ENCODE measurements at places on chromosomes 3 and 15.

- DNase-seq, result no peak
Observed at GRCh38 chr15:66252685-66253417, 699 bp downstream of the MEGF11 start.

GRCh38 chr3:171213907-171214306, 187.4 kb upstream of the SLC2A2 start:
- DNase-seq, result no peak

DNA sequence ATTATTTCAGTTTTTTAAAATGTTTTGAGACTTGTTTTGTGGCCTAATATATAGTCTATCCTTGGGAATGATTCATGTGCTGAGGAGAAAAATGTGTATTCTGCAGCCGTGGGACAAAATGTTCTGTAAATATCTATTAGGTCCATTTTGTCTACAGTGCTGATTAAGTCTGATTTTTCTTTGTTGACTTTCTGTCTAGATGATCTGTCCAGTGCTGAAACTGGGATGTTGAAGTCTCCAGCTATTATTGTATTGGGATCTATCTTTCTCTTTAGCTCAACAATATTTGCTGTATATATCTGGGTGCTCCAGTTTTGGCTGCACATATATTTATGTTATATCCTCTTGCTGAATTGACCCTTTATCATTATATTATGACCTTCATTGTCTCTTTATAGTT, 85.2 kb downstream of the UBE2E2 start:
- no peak for DNase-seq

- DNase-seq, result no peak
Observed at GRCh38 chr15:35043373-35044095, 41.6 kb downstream of the NANOGP8 start.

GRCh38 chr15:85691350-85692240, 103.1 kb downstream of the KLHL25 start:
- no peak for DNase-seq

DNA sequence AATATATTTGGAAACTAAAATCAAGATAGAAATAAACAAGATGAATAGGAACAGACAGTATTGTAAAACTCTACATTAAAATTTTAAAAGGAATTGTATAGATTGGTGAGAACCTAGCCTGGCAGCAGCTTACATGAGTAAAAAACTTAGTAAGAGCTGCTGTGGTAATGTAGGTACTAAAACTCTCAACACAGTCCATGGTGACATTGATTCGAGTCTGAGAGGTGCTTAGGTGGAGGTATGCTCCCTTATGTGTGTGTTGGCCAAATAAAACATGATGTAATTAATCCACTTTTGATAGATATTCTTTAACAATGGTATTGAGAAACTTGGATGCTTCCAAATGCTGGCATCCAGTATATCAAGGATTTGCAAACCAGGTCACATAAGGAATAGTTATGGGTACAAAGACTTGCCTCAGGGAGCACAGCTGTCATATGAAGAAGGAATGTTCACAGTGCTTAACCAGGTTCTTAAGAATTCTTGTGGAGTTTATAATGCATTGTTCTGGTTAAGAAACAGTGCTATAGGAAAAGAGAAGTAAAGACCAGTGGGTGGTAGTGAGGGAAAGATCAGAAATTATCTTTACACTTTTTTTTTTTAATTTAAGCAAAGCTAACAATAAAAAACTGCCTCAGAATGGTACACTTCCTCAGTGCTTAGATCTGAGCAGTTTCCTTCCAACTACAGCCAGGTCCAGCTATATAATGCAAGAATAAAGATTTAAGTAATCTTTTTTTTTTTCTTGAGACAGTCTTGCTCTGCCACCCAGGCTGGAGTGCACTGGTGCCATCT, 24.6 kb upstream of the IL20RB start:
- no peak for DNase-seq

- DNase-seq, result no peak
Observed at GRCh38 chr15:81809543-81809942, 236.3 kb downstream of the MEX3B start.

GRCh38 chr15:96542130-96542770, 211.8 kb downstream of the NR2F2 start:
- no peak for DNase-seq

- no peak for DNase-seq
Observed at GRCh38 chr3:138673641-138674530, 65.3 kb downstream of the FAIM start.

DNA sequence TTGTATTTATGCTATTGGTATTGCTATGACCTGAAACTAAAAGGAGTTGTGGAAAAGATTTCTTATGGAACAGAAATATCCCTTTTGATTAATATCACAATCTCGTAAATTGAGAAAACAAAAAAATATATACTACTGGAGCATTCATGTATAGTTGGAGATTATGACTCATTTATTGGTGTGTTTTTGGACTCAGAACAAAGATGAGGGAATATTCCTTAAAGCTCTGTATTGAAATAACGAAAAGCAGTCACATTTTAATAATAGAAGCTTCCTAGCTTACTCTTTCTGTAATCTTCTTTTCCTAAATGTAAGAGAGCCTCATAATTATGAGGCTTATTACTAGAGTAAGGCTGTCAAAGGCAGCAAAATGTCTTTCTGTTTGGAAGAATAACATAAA, 14.3 kb downstream of the CTNNB1 start:
- DNase-seq, result no peak

- DNase-seq, result no peak
Observed at GRCh38 chr15:72838311-72838731, 54.8 kb upstream of the ADPGK start.

DNA sequence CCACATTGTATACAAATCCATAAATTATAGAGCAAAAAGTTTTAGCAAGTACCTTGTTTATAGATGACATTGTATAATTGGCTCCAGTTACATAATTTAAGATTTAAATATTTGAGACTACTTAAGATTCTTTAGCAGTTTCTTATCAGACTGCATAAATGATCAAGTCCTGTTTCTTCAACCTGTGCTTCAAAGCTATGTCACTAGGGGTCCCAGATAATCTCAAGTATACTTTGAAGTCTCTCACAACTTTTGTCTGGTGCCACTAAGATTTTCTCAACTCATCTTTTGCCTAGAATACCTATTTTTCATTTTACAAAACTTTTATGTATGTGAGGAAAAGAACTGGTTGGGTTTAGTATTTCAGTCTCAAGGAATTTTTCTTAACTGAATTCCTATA, 205.5 kb downstream of the STAG1 start:
- no peak for DNase-seq

- no peak for DNase-seq
Observed at GRCh38 chr15:69783211-69783610, 314.5 kb downstream of the TLE3 start.

GRCh38 chr15:43776101-43776717, 557 bp downstream of the ELL3 start:
- peak; percentile 77 for DNase-seq

DNA sequence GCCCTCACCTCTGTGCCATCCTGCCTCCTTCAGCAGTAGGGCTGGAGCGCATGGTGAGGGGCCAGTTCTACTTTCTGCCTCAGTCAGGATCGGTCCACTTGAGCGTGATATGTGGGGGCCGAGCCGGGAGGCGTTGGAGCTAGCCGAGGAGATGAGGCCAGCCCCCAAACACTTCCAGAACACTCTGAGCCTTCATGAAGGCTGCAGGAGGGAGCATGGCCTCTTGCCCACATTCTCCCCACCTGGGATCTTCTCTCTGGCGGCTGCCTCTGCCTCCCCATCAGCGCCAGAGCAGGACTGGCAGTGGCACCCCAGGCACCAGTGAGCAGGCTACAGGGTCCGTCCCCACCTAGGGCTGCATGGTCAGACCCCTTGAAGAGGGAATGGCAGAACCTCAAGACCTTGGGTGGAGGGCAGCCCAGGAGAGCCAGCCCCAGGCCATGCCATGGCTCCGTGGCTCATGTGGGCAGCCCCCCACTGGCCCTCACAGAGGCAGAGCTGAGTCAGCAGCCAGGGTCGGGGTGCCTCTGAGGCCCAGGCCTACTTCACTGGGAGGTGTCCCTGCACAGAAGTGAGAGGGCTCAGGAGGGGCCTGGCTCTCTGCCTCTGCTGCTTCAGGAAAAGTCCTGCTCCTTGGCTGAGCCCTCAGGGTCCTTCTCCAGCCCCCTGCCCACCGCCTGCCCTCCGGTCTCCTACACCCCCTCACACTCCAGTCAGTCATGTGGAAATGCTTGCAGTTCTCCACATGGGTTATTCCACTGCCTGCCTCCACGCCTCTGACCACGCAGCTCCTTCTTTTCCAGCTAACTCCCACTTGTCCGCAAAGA, 28.1 kb upstream of the CYP11A1 start:
- no peak for DNase-seq

DNA sequence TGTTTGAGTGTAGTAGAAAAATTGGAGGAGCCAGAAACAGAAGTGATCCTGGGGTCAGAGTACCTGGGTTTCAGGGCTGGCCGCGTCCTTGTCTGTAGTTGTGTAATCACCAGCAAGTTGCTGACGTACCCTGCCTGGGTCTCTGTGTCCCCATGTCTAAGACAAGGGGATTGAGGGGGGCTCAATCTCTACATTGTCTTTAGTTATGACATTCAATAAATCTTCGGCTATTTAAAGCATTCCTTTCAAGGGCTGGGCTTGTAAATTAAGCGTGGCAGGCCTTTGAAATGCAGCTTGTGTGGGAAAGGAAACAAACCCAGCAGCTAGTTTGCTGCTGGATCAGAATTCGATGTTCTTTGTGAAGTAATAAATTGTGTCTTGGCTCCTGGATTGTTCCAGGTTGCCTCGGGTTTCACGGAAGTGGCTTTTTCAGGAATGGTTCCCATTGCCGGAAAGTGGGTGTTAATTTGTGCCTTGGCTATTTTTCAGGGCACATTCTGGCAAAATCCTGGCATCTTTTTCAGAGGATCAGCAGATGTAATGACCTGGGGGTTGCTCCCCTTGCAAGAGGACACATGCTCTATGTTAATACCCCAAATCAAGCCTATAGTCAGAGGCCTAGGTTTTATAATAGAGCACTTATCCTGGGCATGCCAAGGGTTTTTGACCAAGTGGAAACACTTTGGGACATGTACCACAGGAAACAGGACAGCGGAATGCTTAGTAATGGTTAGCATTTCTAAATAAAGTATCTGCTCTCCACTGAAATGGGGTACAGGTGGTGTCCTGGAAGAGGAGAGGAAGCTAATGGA, 294.8 kb upstream of the NR2E3 start:
- DNase-seq, result no peak

GRCh38 chr3:123586131-123586530, 1.3 kb upstream of the HACD2 start:
- no peak for DNase-seq

DNA sequence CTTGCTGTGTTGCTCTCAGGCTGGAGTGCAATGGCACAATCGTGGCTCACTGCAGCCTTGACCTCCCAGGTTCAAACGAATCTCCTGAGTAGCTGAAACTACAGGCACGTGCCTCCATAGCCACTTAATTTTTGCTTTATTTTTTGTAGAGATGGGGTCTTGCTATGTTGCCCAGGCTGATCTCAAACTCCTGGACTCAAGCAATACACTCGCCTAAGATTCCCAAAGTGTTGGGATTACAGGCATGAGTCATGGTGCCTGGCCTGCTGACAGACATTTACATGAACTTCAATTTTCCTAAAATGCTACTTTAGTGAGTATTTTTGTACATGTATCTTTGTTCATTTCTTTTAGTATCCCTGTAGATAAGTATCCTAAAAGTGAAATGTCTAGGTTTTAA, 132.3 kb downstream of the SUCLG2 start:
- no peak for DNase-seq

- DNase-seq, result no peak
Observed at GRCh38 chr3:4517643-4518311, 24.6 kb downstream of the ITPR1 start.

DNA sequence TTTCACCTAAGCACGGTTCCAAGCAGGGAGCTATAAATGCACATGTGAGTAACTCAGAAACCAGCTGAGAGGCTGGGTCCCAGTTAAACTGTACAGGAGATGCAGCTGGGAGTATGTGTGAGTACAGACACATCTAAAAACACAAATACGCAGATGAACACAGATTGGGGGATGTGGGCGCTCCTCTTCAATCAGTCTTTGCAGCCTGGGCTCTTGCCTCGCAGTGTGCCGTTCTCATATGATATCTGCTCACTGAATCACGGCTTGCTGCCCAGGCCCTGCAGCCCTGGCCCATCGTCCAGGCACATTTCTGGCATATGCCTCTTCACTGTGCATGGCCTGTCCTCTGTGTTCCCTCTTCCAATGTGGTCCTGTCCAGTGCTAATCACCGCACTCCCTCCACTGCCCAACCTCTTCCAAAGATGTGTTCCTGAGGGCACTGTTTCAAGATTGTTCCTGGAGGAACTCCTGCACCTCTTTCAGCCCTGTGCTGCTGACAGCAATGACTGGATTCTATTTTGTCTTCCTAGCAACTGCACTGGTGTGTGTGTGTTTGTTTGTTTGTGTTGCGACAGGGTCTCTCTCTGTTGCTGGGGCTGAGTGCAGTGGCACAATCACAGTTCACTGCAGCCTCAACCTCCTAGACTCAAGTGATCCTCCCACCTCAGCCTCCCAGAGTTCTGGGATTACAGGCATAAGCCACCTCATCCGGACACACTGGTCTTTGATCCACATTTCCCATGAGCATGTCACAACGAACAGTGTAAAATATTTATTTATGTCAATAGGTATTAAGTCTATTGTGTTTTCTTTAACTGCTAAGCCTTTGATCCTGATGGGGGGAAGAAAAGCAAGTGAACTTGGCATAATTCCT, 17.0 kb downstream of the CA12 start:
- no peak for DNase-seq

DNA sequence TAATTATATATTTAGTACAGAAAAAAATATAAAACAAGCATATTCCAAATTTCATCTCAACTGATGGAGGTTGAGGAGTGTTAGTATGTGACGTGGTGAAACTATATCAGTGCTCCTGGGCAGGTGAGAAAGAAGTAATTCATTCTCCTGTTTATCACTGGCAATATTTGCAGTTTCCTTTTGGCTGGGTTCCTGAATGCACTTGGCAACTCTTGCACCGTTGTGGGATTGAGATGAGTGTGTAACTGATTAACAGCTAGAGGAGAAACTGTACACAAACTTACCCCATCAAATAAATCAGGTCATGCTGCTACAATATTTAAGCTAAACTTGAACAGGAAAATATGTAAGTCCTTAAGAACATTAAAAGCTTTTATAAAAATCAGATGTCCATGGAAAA, 2.1 kb upstream of the ATP13A4 start:
- no peak for DNase-seq

GRCh38 chr3:5126586-5126985, 4.5 kb downstream of the ARL8B start:
- DNase-seq, result no peak

GRCh38 chr3:17431004-17431403, 311.4 kb downstream of the TBC1D5 start:
- DNase-seq, result no peak
